ENCODE measurements at places on chromosomes 5 and 9.

DNA sequence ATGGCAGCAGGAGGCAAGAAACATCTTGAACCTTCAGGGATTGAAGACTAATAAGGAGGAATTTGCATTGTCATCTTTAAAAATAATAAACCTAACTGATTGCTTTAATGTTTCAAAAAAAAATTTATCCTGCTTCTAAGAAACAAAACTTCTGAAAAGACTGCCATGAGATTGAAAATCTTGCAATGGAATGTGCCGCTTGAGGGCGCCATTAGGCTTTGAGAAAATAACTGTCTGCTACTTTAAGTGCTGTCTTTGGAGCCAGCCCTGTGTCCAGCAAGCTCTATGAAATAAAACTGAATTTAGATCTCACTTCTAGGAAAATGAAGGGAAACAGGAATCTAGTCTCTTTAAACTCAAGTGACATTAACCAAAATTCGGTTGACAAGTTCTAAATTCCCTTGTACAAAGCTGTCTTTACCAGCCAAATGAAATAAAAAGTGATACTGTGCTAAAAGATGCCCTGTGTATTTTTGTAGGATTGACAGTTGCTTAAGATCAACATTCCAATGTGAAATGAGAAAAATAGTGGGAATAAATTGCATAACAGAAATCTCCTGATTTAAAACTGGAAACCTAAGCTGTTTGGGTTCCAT lies 79.4 kb downstream of the ESM1 start:
- DNase-seq, result peak; percentile 71

GRCh38 chr5:179698935-179699615 lies at the start of gene CANX:
Gene CANX, plus strand, starts transcription at chr5:179698967. Its CDS starts 6,715 bp downstream, at chr5:179705682.
- no peak for DNase-seq

DNA sequence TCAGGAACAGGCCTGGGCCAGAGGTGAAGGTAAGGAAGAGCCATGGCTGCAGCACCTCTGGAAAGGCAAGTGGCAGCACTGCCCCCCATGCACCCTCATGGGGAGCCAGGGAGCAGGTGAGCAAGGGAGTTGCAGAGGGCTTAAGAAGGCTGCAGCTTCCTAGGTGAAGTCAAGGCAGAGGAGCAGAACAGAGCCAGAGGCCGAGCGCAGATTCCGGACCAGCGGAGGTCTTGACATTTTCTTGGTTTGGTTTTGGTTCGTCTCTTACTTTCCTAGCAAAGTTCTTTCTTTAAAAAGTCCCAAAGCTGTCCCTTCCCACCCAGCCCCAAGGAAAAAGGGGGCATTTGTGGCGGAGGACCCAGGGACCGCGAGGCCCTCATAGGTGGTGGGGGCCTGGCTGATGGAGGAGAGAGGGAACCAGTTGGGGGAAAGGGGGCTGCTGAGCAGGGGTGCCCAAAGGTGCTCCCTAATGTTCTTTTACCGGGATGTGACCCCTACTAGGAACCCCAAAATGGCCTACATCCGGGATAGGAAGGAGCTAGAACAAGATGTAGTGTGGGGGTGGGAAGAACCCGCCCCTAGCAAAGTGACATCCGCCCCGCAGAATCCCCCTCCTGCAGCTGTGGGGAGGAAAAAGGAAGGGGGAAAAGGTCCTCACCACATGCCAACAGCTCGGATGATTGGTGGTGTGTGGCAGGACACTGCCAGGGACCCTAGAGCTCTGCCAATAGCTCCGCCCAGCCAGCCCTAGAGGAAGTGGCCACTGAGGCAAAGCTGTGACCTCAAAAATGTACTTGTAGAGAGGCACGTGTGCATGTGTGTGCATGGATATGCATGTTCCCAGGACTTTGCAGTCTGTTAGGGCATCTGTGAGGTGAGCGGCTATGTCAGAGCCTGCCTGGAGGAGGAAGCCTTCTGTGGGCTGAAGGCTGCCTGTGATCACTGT lies 914 bp upstream of the CD72 start:
- no peak for DNase-seq

DNA sequence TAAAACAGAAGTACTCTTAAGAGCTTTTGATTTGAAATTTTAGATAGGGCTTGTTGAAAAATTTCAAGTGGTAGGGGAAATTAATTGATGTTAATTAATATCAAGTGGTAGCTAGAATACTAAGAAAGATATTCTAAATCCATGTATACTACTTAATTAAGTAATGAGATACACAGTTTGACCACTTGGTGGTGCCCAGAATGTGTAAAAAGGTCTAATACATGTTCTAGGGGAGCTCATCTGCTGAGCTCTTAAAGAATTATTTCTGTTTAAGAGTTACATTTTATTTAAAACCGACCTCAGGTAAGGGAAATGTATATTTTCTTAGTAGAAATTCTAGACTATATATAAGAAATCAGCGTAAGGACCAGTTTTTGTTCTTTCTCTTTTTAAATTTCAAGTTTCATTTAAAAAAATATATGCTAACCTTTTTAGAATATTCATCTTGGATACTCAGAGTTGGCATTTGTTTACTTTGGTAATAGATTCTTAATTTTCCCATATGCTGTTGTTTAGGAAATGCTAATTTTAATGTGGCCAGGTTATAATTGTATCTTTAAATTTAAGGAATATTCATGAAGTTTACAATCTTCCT lies 61.5 kb downstream of the LNPEP start:
- DNase-seq, result peak; percentile 24

DNA sequence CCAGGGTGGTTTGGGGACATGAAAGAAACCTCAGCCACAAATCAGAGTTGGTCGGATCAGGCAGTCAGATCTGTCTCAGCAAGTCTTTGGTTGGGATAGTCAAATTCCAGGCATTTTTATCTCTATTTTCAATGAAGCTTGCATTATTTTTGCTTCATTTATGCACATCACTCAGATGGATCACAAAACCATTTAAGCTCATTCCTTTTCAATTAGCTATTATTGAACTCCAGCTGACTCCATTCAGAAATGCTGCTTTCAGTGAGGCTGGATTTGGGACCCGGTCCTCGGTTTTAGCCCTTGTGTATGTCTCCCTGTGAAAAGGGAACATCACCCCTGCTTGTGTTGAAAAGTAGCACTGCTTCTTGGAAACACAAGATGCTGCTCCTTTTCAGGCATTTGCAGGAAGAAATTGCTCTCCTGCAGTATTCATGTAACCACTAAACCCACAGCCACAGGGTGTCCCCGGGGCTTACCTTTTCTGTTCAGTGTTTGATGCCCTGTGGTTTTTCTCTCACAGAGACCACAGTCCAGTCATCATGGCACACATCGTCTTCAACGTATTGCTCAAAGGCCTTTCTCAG lies 232.9 kb downstream of the NFIB start:
- peak; percentile 24 for DNase-seq

GRCh38 chr9:130173666-130173983 lies 1.4 kb downstream of the NCS1 start:
- DNase-seq, result peak; percentile 68

GRCh38 chr9:130857864-130858738 lies 23.0 kb downstream of the ABL1 start:
- DNase-seq, result peak; percentile 84

GRCh38 chr9:131963072-131964030 lies 116.3 kb downstream of the MED27 start:
- no peak for DNase-seq

- DNase-seq, result no peak
Observed at GRCh38 chr5:52802272-52802973, 14.7 kb downstream of the ITGA1 start.

DNA sequence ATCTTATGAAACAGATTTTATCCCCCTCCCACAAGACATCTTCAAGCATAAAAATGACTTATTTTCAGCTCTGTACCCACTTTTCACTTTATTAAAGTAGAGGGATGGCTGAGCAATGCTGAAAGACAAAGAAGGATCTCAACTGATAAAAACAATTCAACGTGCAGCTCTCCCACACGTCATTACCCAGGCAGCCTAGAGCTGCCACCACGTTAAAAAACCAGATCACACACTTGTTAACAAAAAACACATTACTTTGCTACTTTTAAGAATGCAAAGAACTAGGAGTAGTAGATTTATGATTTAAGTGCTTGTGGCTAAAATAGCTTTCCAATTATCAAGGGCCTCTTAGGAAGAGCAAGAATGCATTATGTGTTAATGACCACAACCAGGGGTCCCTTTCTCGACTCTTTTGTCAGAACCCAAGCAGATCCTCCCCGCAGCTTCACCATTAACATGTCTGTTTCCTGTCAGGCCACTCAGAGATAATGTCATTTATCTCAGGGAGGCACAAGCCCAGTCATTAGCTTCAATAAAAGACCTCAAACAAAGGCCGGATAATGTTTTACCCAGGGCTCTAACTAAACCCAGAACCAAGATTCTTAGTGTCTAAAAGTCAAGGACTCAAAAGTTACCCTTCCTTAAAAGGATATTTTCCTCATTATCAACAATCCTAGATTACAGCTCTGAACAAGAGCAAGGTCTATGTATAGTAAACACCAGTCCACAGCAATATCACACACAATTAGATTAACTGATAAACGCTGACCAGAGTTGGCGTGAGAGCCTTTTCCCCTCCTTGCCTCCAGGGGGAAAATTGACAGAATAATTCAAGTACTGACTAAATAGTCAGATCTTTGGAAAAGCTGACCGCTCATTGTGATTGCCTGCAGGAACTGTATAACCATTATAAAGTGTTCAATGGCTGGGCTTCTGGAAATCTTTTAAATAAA lies 7.5 kb downstream of the ZNF608 start:
- no peak for DNase-seq

DNA sequence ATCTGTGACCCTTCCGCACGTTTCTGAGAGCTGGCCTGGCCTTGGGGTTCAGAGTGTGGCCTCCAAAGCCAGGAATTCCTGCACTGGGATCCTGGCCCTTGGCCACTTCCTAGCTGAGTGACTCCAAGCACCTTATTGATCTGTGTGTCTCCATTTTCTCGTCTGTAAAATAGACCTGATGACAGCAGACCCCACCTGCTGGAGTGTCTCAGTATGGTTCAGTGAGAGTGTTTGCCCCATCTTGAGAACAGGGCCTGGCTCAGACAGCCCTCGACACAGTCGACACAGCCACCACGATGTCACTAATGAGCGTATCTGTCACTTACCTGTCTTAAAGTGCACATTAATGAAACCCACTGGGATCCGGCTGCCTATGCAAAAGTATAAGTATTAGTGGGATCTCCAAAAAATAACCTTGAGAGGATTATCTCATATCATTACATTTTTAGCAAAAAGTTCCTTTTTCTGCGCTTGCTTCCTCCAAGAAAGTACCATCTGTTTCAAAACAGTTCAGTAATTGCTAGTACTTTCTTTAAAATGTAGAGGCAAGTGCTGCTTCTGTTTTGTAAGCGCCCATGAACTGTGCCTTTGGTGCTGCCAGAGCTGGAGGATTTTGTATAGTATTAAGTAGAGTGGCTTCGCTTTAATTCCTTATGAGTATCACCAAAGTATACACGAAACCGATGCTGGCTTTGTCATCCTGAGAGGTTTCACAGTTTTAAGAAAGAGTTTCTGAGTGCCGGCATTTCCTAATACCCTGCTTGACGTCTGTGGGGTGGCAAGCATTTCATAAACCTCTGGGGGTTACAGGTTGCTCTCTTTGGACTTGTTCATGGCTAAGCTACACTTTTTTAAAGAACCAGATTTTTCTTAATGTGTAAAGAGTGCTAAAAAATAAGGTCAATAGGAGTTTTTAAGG lies 31.7 kb downstream of the UBE2QL1 start:
- no peak for DNase-seq

- DNase-seq, result no peak
Observed at GRCh38 chr5:167358868-167359492, 932.5 kb upstream of the WWC1 start.
